Breast epithelium (tissue), 4 donors: ENCODE measurements at places on chromosomes 16 and 17. TPM values are rescaled to one million over a fixed set of nuclear protein-coding genes. Genes with fewer than 3 reads are reported as not detected.

Gene CWC25
- 28.2 TPM for total RNA-seq

Gene IRF8
- total RNA-seq, result 121 TPM

Gene CCDC102A
- total RNA-seq, result 15.1 TPM

Gene FNDC8
- total RNA-seq, result not detected

DNA sequence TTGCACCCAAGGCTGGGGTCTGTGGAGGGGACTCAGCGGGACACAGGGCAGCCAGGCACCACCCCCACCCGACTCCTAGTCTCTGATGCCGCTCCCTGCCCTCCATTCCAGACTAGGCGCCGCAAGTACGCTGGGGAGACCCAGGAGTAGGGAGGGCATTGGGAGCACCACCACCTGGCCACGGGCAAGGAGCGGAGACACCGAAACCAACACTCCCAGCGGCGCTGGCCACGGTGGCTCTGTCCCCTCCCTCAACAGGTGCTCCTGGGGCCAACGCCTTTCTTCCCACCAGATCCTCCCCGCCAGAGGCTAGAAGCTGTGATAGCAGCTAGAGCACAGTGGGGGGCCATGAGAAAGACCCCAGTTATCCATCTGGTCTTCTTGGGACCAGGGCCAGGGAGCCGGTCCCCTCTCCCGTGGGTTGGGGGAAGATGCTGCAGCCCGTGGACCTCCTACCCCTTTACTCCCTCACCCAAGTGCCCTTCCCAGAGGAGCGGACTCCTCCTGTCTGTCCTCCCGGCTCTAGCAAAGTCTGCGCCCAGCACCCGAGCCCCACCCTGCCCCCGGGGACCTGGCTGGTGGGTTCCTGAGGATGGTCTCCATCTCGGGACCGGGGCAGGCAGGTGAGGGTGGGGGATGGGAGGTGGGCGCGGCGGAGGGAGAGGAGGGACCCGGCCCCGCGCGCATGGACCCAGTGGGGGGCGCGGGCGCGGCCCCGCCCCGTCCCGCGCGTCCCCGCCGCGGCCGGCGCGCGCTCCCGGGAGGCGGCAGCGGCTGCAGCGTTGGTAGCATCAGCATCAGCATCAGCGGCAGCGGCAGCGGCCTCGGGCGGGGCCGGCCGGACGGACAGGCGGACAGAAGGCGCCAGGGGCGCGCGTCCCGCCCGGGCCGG, at the start of gene SYNGR3:
Gene SYNGR3 (plus strand): TSS at position 762 of the 892 bp plus-strand sequence. CDS start 133 bp downstream, outside the sequence.
- peak within 1 kb of the TSS; percentile 39 for H3K4me3 ChIP-seq
- H3K27ac ChIP-seq, result no peak within 1 kb of the TSS
- no peak for DNase-seq
- H3K36me3 ChIP-seq, result no peaks in the 10 kb centered on the region
- peaks cover 25% of the 10 kb centered on the region for H3K27me3 ChIP-seq
- H3K4me1 ChIP-seq, result peaks cover 22% of the 10 kb centered on the region

- no peaks in the 10 kb centered on the region for H3K4me1 ChIP-seq
- H3K27ac ChIP-seq, result no peak overlapping the region
- no peaks in the 10 kb centered on the region for H3K27me3 ChIP-seq
- H3K4me3 ChIP-seq, result no peak overlapping the region
- DNase-seq, result no peak
Observed at GRCh38 chr16:20976576-20976975, 76.0 kb downstream of the LYRM1 start.

DNA sequence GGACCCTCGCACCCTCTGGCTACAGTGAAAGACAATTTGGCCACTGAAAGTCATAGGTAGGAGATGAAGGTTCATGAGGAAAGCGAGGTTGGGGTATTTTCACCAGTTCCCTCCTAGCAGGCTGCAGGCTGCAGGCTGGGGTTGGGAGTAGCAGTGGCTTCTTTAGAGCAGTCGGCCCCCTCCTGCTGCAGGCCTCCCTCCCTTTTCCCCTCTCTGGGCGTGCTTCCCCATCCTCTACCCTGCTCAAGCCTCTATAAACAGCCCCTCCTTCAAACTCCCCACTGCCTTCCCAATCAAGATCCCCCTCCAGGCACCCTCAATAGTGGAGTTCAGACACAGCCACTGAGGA, 41.8 kb downstream of the GAS7 start:
- DNase-seq, result no peak
- H3K27ac ChIP-seq, result peak overlapping the region; percentile 56
- no peaks in the 10 kb centered on the region for H3K4me1 ChIP-seq
- H3K36me3 ChIP-seq, result no peaks in the 10 kb centered on the region
- no peak overlapping the region for H3K4me3 ChIP-seq

DNA sequence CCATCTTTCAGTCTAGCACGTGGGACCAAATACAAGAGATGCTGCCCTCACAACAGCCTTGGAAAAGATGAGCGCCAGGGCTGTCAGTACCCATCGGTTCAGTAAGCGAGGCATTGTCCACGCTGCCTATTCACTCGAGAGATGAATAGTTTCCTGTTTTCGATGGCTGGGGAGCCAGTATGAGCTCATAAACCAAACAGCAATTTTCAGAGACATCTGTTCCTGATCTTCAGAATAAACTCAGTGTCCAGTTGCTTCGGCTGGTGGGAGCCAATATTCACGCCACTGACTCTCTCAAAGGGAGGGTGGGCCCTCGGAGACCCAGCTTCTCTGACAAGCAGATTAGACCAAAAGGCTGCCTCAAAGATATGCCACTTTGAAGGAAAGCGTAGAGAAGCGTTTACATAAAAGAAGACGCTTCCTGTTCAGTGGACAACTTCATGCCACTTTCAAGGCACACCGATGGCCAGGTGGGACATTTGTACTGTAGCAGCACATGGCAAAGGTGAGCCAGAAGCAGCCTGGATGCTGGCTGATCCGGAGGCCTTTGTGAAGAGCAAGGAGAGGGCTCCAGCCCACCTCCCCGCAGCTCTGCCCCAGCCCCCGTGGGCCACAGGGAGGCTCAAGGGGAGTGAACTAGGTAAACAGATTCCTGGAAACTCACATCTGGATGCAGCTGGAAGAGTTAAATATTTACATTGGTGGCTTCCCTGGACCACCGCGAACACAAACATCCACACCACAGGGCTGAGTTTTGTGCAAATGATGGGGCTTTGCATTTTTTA, 6.0 kb downstream of the TIMM22 start:
- H3K27ac ChIP-seq, result peak overlapping the region; percentile 46
- no peaks in the 10 kb centered on the region for H3K27me3 ChIP-seq
- peaks cover 28% of the 10 kb centered on the region for H3K4me1 ChIP-seq
- no peak for DNase-seq
- H3K36me3 ChIP-seq, result no peaks in the 10 kb centered on the region

DNA sequence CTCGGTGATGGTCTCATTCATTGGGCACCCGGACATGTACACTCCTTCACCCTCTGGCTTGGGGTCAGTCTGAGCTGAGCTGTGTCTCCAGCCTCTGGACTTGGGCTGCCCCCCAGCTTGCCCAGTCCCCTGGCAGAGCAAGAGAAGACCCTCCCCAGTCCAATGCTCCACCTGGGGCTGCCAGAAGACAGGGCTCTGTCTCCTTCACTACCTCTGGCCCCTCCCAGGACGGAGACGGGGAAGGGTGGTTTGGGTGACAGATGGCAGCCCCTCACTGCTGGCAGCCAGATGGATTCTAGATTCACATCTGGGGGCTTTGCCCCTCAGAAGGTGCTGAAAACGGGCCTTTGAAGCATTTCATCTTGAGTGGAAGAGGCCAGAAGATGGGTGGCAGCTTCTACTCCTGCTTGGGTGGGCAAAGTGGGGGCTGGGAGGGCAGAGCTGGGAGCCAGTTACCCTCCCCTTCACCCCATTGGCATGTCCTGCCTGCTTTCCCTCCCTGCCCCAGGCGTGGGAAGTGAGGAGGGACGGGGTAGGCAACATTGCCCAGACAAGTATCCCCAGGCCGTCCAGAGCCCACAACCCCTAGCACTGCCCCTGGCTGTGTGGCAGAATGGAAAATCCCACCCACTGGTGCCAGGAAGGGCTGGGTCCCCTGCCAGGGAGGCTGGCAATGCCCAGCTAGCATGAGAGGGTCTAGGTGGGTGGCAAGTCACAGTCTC, 13.9 kb downstream of the NGFR start:
- H3K27ac ChIP-seq, result peak overlapping the region; percentile 80
- H3K27me3 ChIP-seq, result no peaks in the 10 kb centered on the region
- H3K4me3 ChIP-seq, result no peak overlapping the region
- H3K36me3 ChIP-seq, result no peaks in the 10 kb centered on the region
- no peak for DNase-seq
- peaks cover 16% of the 10 kb centered on the region for H3K4me1 ChIP-seq
